ENCODE measurements at places on chromosomes 7 and 10.

DNA sequence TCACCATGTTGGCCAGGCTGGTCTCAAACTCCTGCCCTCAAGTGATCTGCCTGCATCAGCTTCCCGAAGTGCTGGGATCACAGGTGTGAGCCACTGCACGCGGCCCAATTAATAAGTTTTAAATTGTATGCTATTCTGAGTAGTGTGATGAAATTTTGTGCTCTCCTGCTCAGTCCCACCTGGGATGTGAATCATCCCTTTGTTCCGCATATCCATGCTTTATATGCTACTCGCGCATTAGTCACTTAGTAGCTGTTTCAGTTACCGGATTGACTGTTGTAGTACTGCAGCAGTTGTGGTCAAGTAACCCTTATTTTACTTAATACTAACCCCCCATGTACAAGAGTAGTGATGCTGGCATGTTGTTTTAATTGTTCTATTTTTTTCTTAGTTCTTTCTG is 47.3 kb upstream of the OIT3 start:
- DNase-seq = no peak

DNA sequence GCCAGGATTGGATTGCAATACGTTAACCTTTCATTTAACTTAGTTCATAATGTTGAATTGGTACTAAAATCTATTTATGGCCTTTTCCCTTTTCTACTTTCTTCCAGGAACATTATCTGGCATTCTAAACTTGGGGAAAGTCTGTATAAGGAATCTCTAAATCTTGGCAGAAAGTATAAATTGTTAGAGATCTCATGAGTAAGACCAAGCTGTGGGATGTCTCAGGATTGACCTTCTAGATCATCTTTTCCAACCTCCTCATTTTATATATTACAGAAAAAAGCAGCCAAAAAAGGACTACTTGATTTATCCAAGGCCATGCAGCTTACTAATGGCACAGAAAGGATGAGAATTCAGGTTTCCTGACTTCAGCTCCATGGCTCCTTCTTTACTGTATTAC is 598.3 kb downstream of the INHBA start:
- no peak for DNase-seq

DNA sequence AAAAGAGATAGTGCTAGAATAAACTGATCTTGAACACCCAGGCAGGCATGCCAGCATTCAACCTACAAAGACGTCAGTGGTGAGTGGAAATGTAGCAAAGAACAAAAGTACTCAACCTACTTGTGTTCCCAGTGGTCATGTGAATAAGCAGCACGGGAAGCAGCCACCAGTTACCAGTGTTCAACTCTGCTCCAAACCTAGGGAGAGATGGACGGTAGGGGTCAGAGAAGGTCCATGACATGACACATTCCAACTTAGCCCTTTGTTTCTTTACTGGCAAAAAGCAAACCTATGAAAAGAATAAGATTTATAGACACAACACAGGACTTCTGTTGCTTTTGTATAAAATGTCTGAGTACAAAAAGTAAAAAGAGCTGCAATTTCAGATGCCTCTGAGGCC is 511.4 kb downstream of the XPNPEP1 start:
- DNase-seq = no peak

DNA sequence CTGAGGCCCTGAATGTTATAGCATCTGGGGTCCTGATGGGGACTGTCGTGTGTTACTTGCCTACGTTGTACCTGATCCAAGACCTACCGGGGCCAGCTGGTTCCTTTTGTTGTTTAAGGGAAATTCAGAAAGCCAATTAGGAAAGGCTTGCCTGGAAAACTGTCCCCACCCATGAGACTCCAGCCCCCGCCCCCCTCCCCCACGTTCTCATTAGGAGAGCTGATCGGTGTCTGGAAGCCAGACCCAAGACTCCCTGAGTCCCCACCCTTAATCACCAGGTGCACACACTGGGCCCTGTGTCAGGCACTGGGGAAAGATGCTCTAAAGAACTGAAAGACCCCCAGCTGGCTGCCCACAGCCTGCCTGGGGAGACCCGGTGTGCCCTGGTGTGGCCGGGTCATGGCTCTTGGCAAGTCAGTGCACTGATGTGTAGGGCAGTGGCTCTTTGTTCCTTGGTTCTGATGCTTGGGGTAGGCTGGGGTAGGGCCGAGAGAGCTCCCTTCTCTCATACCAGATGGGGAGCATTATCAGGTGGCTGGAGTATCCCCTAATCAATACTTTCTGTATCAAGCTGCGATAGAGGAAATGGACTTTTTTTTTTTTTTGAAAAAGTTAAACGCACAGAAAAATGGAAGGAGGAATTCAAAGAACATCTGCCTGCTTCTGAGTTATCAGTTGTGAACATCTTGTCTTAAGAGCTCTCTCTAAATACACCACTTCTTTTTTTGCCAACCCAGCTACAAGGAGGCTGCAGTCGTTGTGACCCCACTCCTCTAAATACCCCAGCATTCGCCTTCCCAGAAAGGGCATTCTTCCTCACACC is 16.9 kb downstream of the TSPAN15 start:
- no peak for DNase-seq

- DNase-seq = no peak
Measured at GRCh38 chr10:63072951-63073350, 60.2 kb upstream of the NRBF2 start.

DNA sequence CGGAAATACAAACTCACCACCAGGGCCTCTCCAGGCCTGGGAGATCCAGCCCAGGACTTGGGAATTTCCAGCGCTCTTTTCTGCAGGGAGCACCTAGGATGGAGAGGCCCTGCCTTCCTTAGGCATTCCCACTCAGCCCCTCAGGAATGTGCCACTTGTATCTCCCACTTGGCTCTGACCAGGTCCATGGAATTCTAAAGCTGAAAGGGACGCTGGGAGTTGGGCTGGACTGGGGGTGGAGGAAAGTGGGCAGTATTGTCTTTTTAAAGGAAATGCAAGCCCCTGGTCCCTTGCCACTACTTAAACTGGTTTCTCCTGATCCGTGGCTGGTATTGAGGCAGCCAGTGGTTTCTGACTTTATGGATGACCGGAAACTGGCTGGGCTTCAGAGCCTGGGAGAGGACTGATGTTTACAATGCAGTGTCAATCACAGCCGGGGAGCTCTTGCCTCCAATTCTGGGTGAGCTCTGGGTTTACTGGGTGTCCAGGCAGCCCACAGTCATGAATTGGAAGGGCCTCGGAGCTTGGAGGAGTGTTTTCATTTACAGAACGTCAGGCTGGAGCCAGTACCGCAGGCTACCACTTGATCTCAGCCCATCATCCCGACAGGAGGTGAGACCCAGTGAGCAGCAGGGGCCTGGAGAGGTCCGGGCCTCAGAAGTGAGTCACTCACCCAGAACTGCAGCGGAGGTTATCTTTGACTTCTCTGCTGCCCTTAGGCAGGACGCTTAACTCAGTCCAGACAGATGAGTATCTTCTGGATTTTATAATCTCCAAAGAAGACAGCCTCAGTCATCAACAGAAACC is 27.3 kb downstream of the AGAP3 start:
- DNase-seq = no peak

DNA sequence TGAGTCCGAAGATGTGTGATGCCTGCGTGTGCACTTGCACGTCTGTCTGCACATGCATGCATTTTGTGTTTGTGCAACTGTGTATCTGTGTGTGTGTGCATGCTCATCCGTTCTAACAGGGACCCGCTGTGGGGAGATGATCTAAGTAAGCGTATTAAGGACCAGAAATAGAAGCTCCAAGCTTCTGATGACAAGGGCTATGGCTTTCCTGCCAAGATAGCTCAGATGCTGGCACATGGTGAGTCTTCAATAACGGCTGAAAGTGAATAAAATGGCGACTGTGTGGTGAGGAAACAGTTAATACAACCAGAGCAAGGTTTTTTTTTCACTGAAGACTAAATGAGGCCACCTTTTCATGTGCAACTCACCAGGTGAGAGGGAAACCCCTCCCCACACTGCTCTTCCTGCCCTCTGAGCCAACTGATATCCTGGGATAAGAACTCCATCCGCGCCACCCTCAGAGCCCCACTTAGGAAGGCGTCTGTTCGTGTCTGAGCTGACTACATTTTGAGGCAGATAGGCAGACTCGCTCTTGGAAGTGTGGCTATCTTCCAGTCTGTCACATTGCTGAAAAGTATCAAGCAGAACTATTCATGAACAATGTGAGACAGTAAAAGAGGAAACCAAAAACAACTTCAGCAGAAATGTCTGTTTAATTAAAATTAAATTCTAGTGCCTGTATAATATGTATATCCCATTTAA is 47.4 kb upstream of the TCERG1L start:
- DNase-seq = no peak

DNA sequence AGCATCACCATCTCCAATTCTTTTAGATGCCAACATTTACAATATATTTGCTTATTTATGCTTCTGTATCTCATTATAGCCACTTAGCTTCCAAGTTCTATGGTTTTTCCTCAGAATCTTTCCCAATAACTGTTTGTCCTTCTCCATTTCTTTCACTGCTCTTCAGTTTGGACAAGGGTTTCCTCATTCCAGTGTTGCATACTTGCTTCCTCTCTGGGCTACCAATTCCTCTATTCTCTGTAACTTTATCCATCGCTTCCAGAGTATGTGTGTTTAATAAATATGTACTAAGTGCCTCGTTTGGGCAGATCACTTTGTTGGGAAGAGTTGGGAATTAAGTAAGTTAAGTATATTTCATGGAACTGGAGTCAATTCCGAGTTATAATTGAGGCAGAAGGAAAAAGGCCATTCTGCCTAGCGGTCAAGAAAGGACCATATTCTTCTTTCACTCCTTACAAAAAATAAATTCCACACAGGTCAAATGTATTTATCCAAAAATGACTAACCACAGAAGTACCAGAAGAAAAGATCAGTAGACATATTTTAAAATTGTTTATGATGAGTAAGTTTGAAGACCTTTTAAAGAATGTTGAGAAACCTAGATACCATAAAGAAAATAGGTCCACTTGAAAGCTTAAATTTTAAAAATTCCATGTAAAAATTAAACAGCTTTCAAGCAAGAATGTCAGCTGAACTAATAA is 10.8 kb downstream of the STAMBPL1 start:
- DNase-seq = no peak

- DNase-seq = no peak
Measured at GRCh38 chr10:77080361-77081027, 557.1 kb downstream of the KCNMA1 start.

GRCh38 chr10:72218726-72219125 is 2.6 kb upstream of the ASCC1 start:
- no peak for DNase-seq

GRCh38 chr7:34761627-34762026 is 103.6 kb downstream of the NPSR1 start:
- no peak for DNase-seq
